ENCODE measurements at places on chromosomes 7 and 10.

DNA sequence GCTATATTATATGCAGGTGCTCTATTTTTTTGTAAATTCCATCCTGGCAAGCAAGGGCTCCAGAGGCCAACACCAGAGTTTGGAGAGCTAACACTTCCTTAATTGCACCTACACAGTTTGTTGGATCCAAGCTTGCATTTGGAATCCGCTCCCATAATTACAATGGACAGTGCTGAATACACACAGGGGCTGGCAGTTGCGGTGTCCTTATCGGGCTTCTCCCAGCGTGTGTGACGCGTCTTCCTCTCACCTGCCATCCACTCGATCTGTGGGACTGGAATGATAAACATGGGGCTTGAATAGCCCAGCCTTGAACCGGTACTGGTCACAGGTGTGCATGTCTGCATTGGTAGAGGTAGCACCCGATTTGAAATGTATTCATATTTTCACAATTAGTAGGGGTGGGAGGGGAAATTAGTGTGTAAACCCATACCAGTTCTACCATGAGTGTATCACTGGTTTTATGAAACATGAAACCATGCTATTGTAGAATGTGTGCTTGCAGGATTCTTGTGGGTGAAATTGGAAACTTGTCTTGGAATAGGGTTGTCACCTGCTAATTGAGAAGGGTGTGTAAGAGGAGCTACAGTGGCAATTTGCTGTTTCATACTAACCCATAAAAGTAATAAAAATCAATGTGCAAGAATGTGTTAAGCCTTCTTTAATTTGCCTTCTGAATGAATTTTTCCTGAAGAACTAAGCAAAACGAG is 316.5 kb downstream of the WDR11 start:
- no peak for DNase-seq

DNA sequence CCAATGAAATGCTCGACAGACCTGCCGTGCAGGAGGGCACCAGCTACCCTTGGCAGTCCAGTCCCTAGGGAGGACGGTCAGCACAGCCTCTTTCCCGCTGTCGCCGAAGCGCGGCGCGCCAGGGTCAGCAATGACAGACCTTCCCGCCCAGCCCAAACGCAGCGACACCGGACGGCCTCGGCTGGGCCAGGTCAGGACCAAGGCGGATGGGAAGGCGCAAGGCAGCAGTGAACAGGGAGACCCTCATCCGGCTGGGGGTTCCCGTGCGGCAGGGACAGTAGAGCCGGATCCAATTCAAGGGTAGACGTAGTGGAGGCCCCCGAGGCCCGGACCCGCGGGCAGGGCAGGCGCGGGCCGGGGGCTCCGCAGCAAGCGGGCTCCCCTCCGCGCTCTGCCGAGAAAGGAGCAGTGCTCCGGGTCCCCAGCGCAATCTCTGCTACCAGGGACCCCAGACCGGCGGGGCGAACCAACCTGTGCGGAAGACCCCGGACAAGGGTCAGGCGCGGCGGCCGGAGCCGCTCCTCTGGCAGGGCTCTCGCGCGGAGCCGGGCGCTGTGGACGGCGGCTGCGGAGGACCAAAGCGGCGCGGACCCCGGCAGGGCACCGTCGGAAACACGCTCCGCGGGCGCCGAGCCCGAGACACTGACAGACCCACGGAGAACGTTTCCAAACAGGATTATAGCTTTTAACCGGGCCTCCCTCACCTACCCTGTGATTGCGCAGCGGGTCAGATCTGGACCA is at the start of gene SEC31B:
SEC31B (minus strand) TSS at position 551 of the 741 bp plus-strand sequence. CDS start 2,909 bp downstream, outside the sequence.
- DNase-seq: no peak

DNA sequence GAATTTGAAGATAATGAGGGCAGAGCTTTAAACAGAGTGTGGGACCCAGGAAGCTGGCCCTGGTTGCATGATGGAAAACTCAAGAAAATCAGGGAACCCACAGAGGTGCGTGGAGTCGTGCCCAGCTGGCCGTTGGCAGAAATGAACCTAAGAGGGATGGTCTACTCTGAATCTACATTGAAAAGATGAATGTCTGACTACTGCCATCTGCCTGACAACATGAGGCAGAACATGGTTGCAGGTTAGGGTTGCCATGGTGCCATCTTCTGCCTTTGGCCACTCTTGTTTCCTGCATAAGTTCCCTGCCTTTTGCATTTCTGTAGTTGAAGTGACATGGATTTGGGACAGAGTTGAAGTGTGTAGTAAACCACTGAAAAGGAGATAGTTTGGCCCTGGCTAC is 138.5 kb upstream of the COBL start:
- no peak for DNase-seq

GRCh38 chr10:95601116-95601719 is 40.0 kb upstream of the SORBS1 start:
- DNase-seq: peak; percentile 76

- no peak for DNase-seq
These were observed 1280.1 kb downstream of the TYW1 start for GRCh38 chr7:68276725-68277124.

DNA sequence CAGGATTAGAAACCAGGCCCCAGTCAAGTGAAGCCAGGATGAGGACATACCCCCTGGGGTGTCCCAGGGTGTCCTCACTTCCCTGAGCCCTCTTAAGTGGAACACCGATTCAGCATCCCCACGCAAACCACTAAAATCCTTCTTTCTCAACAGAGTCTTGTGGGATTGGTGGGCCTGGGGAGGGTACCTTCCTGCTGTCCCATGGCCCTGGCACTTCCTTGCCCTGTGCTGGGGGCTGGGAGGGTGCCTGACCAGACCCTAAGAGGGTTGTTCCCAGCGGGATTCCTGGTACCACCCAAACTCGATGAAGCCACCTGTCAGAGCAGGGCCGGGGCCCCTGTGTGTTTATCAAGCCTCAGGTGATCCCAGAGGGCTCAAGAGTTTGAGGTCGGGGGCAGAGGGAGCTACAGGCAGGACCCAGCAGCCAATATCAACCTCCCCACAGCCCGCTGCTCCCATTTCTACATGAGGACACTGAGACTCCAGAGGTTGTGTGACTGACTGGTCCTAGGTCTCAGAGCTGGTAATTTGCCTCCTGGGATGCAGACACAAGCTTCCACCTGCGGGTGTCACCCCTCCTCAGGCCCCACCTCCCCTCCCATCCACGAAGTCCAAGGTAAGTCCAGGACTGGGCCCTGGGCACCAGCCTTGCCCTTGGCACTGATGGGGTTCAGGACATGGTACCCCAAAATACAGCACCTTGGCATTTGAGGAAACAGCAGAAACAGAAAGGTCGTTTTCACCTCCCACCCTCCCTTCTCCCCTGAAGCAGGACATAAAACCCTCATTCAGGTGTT is 31.4 kb downstream of the OAT start:
- DNase-seq: no peak

GRCh38 chr10:18312374-18313139 is 172.3 kb downstream of the CACNB2 start:
- peak; percentile 36 for DNase-seq

GRCh38 chr7:1544896-1545416 is 11.0 kb downstream of the TMEM184A start:
- no peak for DNase-seq

GRCh38 chr10:22824520-22824919 is 103.3 kb upstream of the ARMC3 start:
- no peak for DNase-seq

GRCh38 chr7:27247000-27247399 is 4.4 kb downstream of the EVX1 start:
- DNase-seq: no peak

DNA sequence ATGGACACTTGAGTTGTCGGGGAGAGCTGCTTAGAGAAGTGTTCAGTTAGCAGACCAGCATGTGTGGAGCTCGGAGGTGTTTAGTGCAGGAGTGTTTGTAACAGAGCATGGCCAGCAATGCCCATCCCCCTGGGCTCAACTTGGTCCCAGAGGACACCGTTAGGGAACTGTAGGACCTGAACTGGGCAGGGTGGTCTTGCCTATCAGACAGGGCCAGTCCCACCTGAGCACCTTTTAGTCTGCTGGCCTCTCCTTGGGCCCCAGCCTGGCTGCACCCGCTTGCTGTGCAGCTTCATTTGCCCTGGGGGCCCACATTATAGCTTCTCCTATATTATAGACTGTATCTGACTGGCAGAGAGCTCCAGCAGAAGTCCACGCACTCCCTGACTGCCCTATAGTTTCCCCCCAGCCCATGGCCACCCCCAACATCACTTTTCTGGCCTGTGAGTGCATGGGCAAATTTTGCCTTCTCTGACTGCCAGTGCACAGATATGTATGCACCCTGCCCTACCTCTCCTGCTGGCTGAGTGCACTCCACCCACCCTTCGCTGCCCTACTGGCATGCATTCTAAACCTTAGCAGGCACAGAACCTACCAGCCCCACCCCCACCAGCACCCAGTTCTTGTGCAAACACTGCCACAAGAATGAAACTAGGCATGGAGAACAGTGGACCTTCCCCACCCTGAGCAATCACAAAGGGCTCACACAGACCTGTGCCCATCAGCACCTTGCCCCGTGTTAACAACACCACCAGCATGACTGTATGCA is 1030.6 kb upstream of the GHITM start:
- no peak for DNase-seq

GRCh38 chr7:83468251-83468739 is 180.6 kb downstream of the SEMA3E start:
- DNase-seq: peak; percentile 98

DNA sequence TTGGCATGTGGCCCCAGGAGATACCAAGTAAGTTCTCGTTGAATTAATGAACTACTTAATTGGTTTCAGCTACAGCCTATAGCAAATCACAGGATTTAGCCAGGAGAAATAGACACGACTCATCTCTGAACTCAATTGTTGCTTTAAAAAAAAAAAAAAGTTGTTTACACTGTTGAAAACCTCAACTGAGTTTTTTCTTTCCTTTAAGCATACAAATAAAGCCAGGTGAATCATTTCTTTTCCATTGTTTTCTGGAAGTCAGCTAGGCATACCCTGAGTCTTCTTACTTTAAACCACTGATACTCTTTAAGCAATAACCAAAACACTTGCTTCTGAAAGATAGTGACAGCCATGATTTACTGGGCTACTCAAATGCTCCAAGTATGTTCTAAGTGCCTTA is 755 bp downstream of the FRMPD2 start:
- DNase-seq: no peak

Data from stromal cell of bone marrow (primary cell).